ENCODE measurements at places on chromosomes 3 and 15. TPM values are rescaled to one million over a fixed set of nuclear protein-coding genes. Genes with fewer than 3 reads are reported as not detected.

DNA sequence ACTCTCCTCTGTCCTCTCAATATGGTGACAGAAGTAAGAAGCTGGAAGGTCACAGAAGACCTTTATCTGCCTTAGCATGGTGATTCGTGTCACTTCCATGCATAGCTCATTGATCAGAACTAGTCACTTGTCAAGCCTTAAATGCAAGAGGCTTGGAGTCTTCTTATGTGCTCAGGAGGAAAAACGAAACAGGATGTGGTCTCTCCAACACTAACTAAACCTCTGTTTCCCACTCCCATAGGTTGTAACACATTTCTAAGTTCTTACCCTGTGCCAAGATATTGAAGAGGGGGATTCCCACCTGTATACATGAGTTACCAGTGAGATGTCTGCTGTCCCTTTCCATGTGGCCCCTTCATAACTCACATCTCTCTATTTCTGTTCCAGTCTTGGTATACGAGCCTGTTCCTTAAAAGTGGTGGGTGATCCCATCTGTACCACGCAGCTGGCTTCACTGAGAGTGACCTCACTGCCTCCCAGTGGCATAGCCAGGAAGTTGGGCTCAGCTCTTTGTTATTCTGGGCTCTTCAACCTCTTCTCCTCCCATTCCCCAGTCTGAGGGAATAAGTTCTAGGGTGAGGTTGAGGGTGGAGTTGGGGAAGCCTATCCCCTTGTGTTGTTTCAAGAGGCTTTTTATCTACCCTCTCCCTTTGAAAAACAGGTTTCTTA lies 203.2 kb upstream of the PPP2R3A start:
- no peaks in the 10 kb centered on the region for H3K36me3 ChIP-seq
- H3K27me3 ChIP-seq: no peaks in the 10 kb centered on the region
- H3K27ac ChIP-seq: no peak overlapping the region

GRCh38 chr3:168248383-168249204 lies 152.9 kb upstream of the GOLIM4 start:
- peaks cover 50% of the 10 kb centered on the region for H3K27me3 ChIP-seq
- peaks cover 16% of the 10 kb centered on the region for H3K4me1 ChIP-seq
- no peak for DNase-seq
- H3K27ac ChIP-seq: no peak overlapping the region
- no peaks in the 10 kb centered on the region for H3K36me3 ChIP-seq

GRCh38 chr3:147616998-147617619 lies 207.9 kb downstream of the ZIC1 start:
- no peaks in the 10 kb centered on the region for H3K36me3 ChIP-seq
- H3K4me3 ChIP-seq: no peak overlapping the region
- H3K4me1 ChIP-seq: no peaks in the 10 kb centered on the region
- no peak for DNase-seq
- H3K27ac ChIP-seq: no peak overlapping the region

DNA sequence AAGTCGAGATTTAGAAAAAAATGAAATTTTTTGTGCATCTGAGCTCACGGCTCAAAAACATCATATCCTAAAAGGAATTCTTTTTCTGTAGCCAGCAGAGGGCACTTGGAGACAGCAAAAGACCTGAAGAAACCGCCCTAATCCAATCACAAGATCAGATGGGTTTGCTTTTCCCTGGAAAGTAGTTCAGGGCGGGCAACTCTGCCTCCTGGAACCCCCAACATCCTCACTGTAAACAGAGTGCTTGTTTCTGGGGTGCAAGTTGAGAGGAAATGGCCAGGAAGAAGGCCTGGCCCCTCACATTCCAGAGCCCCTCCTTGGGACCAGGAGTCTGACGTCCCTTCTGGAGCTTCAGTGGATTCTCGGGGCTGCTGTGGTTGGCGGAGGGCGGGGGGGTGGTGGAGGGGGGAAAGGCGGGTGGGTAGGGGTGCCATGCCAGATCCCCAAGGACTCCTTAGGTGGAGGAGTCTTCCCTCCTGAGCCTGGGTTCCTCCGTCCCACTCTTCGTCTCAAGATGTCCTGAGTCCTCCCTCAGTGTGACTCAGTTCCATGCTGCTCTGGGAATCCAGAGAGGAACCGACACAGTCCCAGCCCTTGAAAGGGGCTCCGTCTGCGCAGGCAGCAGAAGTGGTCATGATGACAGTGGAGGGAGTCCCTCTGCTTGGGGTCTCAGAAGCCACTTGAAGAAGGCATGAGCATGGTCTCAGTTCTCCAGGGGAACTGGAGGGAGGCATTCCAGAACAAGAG lies 35.9 kb downstream of the CCK start:
- H3K36me3 ChIP-seq: peaks cover 3% of the 10 kb centered on the region
- peaks cover 13% of the 10 kb centered on the region for H3K4me1 ChIP-seq
- H3K27ac ChIP-seq: no peak overlapping the region

The ASB14 gene
- not detected for total RNA-seq

The SSUH2 gene
- not detected for total RNA-seq
